NCI-H510A (cell line): ENCODE measurements at places on chromosomes 4 and X.
A peak's percentile ranks its signal among the peaks of the same experiment; 100 is the strongest.

DNA sequence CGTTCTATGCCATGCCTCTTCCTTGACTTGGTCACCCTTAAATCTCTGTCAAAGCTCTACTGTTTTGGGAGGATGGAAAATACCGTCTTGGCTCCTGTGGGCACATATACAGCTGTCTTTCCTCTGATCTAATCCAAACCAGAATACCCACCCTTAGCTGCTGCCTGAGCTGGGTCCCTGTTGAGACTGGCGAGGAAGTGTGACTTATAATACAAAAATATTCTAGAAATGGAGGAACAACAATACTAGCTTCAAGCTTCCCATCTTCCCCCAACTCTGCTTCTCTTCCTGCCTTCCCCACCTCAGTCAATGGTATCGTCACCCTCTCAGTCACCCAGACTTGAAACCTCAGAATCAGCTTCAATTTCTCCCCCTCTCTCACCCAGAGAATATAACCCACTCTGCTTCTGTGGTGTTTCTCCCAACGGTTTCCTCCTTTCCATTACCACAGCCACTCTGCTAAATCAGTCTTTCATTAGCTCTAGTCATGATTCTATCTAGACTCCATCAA lies 599 bp upstream of the IL2RG start:
- no peak for DNase-seq

- no peak for DNase-seq
Measured at GRCh38 chrX:109199726-109200125, 282.2 kb downstream of the GUCY2F start.

- no peak for DNase-seq
Measured at GRCh38 chr4:55092504-55092903, 32.9 kb downstream of the KDR start.

GRCh38 chr4:57270346-57270745 lies 160.2 kb upstream of the IGFBP7 start:
- DNase-seq: no peak

DNA sequence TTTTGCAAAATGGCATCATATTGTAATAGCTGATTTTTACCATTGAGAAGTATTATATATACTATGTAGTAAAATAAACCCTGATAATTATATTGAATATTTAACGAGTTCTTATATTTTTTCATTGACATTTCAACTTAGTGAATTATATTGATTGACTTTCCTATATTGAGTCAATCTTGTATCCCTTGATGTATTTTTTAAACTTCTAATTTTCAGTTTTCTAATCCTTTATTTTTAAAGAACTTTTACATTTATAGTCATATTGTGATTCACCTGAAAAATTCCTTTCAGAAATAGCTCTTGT lies 54.4 kb downstream of the CXCL1 start:
- DNase-seq: no peak

- DNase-seq: no peak
Measured at GRCh38 chr4:138055890-138056289, 186.3 kb downstream of the SLC7A11 start.

DNA sequence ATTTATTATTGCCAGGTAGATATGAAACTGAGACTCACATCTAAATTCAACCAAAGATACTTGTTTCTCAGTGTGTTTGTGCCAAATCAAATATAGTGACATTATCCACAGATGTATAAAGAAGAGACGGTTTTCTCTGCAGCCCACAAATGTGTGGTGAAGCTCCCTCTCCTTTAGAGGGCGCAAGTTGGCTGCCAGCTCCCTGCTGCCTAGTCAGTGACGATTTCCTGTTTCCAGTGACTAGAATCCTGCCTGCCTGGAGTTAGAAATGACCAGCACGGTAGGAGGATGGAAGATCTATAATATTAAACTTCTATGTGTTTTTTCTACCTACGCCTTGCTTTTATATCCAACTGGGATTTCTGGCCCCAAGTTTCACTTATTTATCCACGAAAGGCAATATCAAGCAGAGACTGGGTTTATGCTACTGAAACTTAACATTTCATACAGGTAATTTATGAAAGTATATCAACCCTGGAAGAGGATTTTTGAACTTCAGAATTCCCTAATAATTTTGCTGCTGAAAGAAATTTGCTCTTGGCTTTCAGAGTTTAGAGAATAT lies 1793.7 kb upstream of the TENM3 start:
- DNase-seq: no peak

- DNase-seq: no peak
Measured at GRCh38 chr4:40176602-40177001, 20.2 kb upstream of the RHOH start.

- DNase-seq: no peak
Measured at GRCh38 chr4:14178421-14178820, 550.9 kb upstream of the BOD1L1 start.

DNA sequence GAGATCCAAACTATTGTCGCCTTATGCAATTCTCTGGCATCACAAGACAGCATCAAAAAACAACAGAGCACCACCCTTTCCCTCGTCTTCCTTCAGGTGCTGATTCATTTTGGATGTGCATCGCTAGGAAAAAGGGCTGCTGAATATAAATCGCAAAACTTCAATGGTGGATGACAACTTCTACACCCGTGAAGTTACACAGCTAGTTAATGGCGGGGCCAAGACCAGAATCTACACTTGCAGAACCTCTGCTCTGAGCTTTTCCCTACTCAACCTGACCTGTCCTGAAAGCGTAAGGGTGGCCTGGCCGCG lies 674 bp downstream of the GNPDA2 start:
- no peak for DNase-seq

- DNase-seq: no peak
Measured at GRCh38 chr4:78410676-78411075, 140.9 kb upstream of the ANXA3 start.

GRCh38 chrX:77900688-77901087 lies 1.4 kb downstream of the COX7B start:
- DNase-seq: no peak

GRCh38 chr4:189802884-189803283 lies 137.8 kb upstream of the FRG1 start:
- no peak for DNase-seq

DNA sequence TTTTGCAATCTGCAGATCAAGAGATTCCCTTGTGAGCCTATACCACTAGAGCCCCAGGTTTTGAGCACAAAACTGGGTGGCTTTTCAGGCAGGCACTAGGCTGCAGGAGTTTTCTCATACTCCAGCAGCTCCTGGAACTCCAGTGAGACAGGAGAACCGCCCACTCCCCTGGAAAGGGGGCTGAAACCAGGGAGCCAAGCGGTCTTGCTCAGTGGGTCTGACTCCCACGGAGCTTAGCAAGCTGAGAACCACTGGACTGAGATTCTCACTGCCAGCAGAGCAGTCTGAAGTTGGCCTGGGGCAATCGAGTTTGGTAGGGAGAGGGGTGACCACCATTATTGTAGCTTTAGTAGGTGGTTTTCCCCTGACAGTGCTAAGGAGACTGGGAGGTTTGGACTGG lies 313.8 kb upstream of the TEX13C start:
- no peak for DNase-seq

- no peak for DNase-seq
Measured at GRCh38 chrX:47093248-47093647, 15.0 kb downstream of the RGN start.

DNA sequence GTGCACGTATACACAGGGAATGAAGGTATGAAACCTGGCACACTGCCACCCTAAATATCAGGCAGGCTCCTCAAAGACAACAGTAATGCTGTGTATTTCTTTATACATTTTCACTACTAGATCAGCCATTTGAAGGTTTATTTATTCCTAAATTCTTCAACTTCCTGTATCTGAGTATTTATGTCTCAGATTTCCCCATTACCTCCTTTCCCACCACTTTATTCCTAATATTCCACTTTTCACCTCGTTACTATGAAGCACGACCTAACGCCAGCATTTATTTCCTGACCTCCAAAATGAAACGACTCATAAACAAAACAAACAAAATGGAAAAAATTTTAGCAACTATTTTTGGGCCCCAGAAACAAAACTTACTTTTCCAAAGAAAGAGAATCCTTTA lies 69.6 kb downstream of the MAML3 start:
- DNase-seq: no peak

- DNase-seq: no peak
Measured at GRCh38 chrX:7198499-7198898, 50.5 kb upstream of the PUDP start.

GRCh38 chr4:31259119-31259518 lies 539.0 kb downstream of the PCDH7 start:
- DNase-seq: no peak

DNA sequence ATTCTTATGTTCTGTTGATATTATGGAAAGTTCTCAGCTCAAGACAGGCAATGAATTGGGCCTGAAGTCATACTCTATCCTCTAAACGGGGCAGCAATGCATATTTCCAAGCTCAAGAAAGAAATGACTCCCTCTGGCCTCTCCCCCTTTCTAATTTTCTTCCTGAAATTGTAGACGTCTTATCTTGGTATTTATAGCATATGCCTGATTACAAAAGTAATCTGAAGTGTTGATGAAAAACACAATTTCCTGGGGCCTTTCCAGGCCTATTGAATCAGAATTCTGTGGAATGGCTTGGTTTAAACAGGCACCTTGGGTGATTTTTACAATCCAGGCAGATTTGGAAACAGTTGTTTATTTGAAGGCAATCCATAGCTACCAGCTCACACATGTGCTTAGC lies 21.4 kb upstream of the PGRMC2 start:
- DNase-seq: no peak

GRCh38 chr4:94406668-94407437 lies 44.9 kb upstream of the PDLIM5 start:
- DNase-seq: peak; percentile 5

- DNase-seq: no peak
Measured at GRCh38 chr4:140102421-140102820, 51.6 kb downstream of the MAML3 start.

- no peak for DNase-seq
Measured at GRCh38 chr4:105587841-105588240, 35.4 kb downstream of the ARHGEF38 start.

DNA sequence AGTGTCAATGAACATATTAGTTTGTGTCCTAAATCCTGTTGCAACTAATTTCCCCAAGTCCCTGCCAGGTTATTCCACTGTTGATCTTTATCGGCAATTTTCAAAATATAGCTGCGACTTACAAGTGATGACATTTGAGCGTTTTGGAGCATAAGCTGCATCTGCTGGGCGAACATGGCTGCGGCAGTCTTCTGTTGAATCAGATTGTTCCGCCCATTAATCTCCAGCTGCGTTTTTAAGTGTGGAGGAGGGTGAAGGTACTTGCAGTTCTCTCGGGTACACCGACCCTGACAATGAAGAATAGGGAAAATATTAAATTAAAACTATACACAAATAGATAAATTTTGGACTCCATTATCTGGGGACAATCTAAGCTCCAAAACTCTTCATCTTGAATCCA lies 82.7 kb downstream of the MBNL3 start:
- DNase-seq: no peak

DNA sequence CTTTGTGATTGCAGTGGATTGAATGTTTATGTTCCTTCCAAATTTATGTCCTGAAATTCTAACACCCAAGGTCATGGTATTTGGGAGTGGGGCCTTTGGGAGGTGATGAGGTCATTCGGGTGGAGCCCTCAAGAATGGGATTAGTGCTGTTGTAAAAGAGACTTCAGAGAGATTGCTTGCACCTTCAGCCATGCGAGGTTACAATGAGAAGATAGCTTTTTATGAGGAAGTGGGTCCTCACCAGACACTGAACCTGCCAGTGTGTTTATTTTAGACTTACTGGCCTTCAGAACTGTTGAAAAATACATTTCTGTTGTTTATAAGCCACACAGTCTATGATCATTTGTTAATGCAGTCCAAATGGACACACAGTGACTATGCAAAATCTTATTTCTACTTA lies 161.0 kb upstream of the GPRIN3 start:
- DNase-seq: no peak

- no peak for DNase-seq
Measured at GRCh38 chr4:83664071-83664470, 128.2 kb downstream of the GPAT3 start.

GRCh38 chr4:95398217-95398616 lies 150.6 kb downstream of the UNC5C start:
- DNase-seq: no peak

DNA sequence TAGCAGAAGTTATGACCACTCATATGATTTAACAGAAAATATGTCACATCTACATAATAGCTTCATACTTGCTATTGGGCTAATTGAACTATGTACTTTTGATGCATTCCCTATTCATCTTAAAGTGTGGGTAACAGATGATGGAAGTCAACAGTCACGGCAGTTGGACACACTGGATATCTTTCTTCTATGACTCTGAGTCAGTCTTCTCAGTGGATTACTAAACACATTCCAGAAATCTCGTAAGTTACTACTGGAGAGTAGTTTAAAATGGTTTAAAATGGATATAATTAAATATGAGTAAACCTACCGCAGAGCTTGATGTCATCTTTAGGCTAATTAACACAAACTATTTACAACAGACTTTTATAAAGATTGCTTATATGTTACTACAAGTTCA lies 30.1 kb upstream of the CFAP299 start:
- no peak for DNase-seq

DNA sequence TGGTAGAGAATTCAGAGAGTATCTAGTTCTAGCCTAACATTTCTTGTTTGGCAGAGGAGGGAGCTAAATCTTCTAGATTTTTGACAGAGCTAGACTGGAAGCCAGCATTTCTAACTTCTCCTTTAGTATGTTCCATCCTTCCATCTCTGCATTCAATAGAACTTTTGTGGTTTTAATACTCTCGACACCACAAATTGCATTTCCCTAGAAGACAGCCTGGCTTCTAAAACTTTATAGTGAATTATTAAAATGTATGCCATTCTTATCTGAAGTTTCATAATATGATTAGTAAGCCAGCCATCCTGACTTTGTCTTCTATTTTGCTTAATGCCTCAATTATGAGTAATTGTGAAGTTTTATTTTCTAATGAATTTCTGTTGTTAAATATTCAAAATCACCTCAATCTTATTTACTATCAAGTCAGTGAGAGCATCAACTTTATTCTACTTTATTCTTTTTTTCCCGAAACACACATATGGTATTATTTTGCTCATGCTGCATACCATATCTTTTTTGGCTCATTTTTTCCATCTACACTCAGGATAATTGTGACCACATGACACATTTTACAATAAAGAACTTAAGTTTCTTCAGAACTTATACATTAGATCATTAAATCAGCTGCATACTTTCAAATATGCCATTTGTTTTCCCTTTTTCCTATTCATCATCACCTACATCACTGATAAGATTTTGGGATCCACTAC lies 30.2 kb downstream of the EDNRA start:
- no peak for DNase-seq

DNA sequence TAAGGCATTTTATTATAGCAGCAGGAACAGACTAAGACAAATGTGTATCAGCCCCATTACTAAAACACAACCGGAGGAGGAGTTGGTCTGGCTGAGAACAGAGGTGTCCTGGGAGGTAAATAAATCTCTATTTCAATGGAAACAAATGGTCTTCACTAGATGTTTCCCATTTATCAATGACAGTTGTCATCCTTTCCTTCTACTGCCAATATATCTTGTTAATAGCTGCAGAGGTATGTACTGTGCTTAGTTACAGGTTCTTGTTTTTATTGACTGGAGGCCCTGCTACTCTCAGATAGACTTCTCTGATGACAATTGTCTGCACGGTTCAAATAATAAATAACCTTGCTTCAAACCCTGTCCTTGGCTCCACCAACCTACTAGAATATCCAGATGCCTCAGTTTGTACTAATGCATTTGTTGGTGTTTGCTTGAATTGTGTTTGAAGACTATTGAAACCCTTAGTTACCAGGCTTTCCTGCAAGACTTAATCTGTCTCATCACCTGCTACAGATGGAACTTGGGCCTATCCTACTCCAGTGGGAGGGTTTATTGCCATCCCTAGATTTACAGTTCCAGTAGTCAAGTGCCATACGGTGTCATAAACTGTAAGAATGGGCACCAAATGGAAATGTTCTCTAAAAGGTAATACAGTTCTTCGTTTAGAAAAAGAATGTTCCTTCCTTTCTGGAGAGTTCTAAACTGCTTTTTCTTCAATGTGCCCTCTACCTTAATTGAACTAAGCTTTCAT lies 29.8 kb upstream of the HPGDS start:
- no peak for DNase-seq
